Activated CD8-positive, alpha-beta memory T cell treated with anti-CD3 and anti-CD28 coated beads for 1 hour (primary cell): ENCODE measurements at places on chromosomes 5 and 9.

GRCh38 chr5:145056800-145057199, 778.3 kb downstream of the PRELID2 start:
- no peak for DNase-seq

GRCh38 chr5:141903261-141903660, 20.4 kb upstream of the DELE1 start:
- DNase-seq: no peak

DNA sequence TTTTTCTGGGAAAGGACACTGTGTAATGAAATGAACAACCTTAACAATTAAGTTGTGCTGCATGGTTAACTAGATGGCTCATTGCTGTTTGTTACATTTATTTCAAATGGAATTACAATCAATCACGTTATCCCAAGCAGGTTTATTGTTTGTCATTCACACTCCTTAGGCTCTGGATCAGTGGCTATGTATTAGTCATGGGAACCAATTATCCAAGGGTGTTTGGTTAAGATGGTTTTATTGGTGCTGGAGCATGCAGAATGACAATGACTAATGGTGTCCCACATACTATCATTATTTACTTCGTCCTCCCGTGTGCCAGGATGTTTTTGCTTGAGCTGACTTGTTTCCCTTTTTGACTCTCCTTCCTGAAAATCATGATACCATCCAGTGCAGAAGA, 10.6 kb upstream of the TRPC7 start:
- DNase-seq: no peak

DNA sequence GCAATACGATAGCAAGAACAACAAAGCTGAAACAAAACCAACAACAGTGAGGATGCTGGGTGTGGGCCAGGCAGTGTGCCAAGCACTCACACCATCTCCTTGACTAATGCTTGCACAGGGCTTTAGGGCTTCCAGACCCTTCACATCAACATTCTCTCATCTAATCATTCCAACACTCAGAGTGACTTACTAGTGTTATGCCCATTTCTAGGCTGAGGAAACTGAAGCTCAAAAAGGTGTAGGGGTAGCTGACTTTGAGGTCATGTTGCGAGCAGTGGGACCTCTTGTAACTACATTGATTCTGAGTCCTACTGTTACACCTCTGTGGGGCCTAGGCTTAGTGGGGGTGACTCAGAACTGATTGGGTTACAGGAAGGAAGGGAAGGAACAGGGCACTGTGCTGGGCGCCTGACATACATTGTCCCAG, 9.7 kb downstream of the ANGPTL2 start:
- DNase-seq: no peak

- DNase-seq: no peak
Observed at GRCh38 chr9:131319486-131319885, 30.0 kb downstream of the PLPP7 start.

DNA sequence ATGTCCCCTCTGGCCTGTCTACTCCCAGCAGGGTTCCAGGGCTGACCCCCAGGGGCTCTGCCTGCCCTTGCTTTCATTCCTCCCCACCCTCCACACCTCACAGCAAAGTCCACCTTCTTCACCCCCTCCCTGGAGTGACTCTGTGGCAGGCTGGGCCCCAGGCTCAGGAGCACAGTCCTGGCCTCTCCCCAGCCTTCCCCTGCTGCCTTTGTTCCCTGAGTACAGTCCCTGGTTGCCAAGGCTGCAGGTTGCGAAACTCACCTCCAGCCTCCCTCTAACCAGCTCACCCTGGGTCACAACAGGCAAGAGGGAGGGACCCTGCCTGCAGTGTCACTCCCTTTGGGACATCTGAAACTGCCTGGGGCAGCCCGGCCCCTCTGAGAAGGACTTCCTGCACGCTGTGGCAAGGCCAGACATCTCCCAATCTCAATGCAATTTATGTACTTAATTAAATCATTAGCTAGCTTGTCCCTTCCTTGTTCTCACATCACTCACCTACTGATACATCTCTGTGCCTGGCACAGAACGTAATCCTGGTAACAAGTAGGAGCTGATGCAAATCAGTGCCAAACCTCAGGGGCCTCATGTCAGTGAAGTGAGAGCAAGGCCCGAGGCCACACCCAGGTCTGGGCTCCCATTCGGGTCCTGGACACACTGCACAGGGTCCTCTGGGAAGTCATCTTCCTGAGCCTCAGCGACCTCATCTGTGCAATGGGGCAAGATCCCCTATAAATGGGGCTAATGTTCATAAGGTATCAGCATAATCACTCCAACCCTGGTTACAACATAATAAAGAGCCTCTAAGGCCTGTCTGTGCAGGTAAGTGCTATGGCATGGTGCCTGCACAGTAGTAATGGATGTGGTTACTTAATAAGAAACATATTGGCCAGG, 27.3 kb upstream of the TRIM14 start:
- no peak for DNase-seq
